MV-4-11 (cell line): ENCODE measurements at places on chromosomes 5 and 9.

- DNase-seq = no peak
Observed at GRCh38 chr5:122078116-122079110, at the start of gene LOX. Gene LOX (minus strand): TSS chr5:122078259. CDS start chr5:122077985, 274 bp downstream.

DNA sequence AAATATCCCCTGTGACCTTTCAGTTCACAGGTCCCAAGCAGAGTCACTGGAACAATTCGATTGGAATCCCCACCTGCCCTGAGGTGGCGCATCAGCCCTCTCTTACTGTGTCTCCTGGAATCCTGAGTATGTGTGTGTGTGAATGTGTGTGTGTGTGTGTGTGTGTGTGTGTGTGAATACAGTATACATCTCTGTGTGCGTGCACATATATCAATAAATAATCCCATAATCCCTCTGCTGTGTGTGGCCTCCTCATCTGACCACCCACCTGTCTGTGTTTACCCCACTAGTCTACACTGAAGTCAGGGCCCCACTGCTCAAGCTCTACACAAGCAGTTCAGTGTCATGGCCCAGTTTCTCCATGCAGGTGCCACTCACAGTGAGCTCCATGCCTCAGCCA, 187.4 kb downstream of the ERCC6L2 start:
- DNase-seq = no peak

DNA sequence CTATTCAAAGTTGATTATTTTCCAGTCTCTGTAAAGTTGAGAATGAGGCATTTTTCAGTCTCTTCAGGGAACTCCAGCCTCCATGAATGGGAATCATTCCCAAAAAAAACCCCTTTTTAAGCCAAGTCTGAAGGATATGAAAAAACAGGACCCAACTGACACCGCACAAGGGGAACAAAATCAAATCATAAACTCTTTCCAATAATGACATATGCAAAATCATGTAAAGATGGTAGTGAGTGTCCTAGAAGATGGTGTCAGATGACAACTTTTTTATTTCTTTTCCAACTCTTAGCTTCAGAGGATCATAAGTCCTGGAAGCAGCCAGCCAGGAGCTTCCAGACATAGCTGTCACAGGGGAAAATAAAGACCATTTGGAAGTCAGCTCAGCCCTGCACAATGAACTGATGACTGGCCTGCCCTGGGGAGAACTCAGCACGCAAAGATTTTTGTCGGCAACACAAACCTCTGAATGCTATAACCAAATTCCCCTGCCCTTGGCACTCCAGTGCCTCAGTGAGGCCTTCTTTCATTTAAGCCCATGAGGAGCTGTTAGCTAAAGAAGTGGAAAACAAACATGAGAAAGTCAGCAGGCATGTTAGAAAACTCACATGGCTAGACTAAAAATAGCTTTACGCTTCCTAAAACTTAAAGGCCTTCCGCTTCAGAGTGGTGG, 85.4 kb downstream of the SLC1A3 start:
- DNase-seq = peak; percentile 36

GRCh38 chr5:143469125-143469524, 65.6 kb upstream of the NR3C1 start:
- no peak for DNase-seq

GRCh38 chr5:148428848-148429247, 45.1 kb downstream of the FBXO38 start:
- no peak for DNase-seq

DNA sequence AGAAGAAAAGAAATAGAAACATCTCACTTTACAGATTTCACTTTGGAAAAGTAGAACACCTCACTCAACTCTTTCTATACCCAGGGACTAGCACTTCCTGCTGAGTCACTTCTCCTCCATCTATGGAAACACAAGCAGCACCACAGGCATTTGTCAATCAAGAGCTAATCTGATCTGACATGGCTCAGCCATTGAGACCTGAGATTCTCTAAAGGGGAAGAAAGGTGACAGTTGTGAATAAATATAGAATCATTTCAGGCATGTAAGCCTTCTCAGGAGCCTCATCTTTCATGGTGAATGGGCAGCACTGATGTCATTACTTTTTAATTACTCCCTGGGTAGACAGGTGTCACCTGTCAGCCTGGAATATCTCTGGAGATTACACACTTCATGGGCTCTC, 559.8 kb downstream of the HINT1 start:
- DNase-seq = peak; percentile 9

DNA sequence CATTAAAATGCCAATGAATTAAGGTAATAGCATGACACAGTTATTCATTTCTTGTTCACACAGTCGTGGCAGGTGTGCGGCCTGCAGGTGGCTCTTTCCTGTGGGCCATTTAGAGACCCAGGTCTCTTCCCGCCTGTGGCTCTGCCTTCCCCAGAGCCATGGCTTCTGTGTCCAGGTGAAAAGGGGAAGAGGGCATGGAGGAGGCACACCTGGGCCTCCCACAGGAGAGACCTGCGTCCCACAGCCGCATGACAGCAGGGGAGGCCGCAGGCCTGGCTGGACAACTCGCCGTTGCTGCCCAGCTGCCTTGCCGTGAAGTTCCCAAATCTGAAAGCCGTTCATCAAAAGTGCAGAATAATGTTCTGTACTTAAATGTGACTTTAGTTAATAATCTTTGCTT, 14.4 kb upstream of the PLEKHG4B start:
- no peak for DNase-seq

DNA sequence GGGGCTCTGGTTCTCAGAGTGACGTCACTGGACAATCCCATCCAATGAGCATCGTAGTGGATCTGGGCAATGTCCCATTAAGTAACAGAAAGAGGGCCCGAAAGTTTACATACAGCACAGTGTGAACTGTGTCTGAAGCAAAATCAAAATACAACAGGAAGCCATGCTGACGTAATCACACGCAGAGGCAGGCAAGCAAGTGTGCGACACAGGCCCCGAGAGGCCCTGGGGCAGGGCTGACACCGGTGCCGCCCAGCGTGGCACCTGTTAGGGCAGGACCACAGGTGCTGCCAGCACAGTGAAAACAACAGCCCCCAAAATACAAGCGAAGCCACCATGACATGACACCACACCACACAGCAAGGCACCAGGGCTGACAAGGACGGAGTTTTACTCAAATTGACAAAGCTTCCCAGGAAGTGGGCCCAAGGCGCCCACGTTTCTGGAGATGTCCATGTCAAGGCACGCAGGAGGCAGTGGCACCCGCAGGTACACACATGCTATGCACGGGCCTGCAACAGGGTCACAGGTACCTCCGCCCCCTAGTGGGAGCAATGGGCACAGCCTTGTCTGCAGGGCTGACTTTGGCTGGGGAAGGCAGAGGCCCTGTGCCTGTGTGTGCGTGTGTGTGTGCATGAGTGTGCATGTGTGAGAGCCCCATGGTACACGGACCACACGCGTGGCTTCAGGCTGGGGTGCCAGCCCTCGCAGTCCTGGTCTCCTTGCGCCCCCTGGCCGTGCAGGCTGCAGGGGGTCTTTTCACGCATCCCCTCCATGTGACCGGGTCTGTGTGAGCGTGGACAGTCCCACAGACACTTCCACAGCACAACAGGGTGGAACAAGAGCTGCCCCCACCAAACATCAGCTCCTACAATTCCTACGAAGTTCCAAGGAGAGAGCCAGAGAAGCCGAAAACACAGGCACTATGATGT, 19.6 kb downstream of the QSOX2 start:
- peak; percentile 45 for DNase-seq

GRCh38 chr5:27191786-27192510, 153.6 kb upstream of the CDH9 start:
- no peak for DNase-seq

DNA sequence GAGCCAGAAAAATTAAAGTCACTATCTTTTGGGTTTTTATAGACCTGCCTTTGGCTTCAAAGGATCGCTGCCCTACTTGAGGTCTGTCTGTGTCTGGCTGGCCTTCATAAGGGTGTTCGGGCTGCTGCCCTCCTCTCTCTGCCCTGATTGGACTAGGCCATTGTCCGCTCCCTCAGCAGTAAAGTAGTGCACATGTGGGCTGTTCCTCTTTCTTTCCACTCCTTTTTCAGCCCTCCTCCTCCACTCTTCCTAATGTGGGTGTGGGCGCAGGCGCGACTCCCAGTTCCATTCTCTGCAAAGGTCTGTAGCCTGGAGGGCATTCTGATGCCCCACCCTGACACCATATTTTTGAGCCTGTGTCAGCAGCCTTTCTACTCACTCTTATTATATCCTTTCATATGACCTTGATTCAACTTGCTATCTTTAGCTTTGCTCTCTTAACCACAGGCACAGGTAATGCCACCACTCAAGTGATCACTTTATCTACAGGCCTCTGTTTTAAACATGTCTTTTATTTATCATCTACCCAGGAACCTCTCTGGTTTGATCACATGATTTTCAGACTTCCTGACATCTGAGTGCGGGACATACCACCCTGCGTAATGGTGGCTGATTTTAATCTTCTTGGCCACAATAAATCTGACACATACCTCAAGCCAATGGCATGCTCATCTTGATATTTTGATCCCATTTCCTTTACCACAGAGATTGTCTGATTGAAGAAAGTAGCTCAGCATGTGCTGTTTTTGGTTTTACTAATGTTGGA, 144.5 kb downstream of the AOPEP start:
- no peak for DNase-seq

GRCh38 chr9:137837345-137838278, 40.0 kb upstream of the CACNA1B start:
- DNase-seq = no peak

DNA sequence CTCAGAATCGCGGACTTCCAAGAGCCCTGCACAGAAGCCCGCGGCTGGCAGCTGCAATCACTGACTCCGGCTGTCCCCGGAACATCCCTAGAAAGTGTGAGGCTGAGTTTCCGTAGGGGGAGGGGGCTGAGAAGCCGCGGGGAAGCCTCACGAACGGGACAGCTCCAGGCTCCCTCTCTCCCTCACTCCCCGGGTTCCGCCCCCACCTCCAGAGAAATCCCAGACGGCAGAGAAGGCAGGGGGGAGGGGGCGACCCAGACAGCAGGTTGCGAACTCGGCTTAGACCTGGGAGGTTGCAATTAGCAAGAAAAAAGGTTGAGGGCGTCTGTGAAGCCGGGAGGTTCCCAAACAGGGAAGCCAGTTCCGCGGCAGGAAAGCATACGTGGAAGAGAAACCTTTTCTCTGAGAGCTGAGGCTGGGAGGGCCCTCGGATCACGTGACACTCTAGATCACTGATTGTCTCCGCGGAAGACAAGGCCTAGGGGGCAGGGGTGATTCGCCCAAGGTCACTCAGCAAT, 73.8 kb upstream of the CPLX2 start:
- no peak for DNase-seq

GRCh38 chr9:123225374-123225813, 43.0 kb downstream of the STRBP start:
- DNase-seq = peak; percentile 20

GRCh38 chr5:54894957-54895815, 90.2 kb downstream of the ESM1 start:
- DNase-seq = no peak

GRCh38 chr9:131468031-131468430, 34.7 kb upstream of the POMT1 start:
- DNase-seq = no peak

GRCh38 chr5:154947778-154948177, 6.9 kb downstream of the MRPL22 start:
- DNase-seq = no peak

- no peak for DNase-seq
Observed at GRCh38 chr5:59126708-59127573, 544.1 kb downstream of the RAB3C start.

DNA sequence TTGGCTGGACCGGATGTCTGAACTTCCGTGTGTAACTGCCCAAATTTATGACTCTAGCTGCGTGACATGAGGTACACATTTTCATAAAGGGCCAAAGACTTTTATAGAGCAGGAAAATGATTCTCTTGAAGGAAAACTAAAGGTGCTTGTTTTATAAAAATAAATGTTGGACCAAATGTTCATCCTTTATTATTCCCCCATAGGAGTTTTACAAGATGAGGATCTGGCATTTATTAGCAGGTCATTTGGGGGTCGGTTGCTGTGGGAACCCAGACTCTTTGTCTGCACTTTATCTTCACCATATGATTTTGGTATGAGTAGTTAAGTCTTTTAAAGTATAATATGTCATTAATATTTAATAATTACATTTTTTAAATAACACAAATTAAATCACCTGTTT, 571.2 kb downstream of the EFNA5 start:
- no peak for DNase-seq

DNA sequence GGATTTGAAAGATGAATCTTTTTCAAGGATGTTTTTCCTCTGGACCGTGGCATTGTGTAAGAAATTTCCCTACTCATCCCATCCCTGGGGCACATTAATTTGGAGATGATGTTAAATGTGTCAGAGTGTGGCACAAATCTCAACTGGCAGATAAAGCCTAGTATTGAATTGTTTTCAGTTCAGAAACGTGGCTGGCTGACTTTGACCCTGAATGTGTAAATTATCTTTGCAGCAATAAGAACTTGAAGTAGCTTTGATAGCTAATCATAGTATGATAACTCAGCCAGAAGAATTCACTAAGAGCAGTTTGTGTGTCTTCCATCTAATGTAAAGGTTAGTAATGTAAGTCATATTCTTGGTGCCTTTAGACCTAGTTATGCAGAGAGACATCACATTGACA, 238.4 kb upstream of the DMRT1 start:
- no peak for DNase-seq

GRCh38 chr5:147404706-147405105, 105.2 kb downstream of the DPYSL3 start:
- DNase-seq = no peak

- no peak for DNase-seq
Observed at GRCh38 chr9:14148501-14149103, 165.3 kb downstream of the NFIB start.

DNA sequence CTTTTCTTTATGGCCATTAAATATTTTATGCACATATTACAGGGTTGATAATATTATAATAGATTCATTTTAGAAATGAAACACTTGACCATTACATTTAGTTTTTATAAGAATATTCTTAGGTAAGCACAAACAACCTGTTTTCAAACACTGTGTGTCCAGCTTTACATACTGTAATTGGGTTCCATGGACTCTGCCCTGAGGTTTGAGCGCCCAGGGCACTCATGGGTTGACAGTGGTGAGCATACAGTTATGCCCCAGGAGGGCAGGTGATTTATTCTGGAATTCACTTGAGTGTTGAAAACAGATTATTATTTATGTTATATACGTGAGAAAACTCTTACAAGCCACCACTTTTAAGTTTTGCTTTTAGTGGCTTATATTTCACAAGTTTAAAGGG, 33.7 kb downstream of the TRIO start:
- no peak for DNase-seq

GRCh38 chr5:117295941-117296340, 721.3 kb upstream of the SEMA6A start:
- no peak for DNase-seq

DNA sequence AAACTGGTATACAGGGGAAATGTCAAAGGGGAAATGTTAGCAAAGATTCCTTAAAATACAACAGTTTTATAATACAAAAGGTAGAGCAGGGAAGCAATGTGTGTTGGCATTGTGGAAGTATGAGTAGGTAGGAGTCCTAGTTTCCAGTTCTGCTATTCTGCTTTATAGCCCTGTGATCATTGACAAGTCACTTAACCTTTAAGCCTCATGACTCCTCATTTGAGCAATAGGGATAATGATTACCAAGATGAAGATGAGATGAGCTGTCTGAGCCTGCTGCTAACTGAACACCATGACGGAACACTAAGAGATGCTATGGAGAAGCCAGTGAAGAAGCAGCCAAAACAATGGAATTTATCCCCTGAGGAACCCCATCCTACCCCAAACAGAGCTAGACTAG, 251.7 kb downstream of the PAPPA start:
- DNase-seq = no peak
